ENCODE measurements at places on chromosomes 16 and 17.

DNA sequence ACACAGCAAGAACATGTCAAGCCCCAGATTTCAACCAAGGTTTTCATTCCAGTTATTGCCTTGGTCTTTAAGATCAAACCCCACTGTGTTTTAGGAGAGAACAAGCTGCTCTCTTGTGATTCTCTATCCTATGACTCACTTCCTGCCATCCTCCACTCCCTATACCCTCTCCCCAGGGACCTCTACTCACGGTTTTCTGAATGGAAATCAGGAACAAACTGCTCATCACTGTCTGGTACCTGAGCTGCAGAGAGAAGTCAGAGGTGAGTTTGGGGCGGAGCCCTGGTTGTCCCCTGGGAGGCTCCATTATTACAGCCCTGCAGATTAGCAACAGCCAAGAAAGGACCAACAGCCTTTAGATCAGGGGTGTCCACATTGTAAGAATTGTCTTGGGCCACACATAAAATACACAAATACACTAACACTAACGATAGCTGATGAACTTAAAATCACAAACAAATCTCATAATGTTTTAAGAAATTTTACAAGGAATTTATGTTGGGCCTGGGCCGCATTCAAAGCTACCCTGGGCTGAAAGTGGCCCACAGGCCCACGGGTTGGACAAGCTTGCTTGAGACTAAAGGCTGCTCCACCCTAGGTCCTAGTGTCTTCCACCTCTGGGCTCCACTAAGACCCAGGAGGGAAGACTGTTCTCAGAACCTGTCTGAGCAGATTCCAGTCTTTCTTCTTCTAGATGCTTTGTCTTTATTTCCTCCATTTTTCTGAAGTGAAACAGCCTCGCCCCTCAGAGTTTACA, 9.7 kb downstream of the ETV4 start:
- peak; percentile 28 for DNase-seq

GRCh38 chr16:79136955-79137354, 463.6 kb downstream of the MAF start:
- no peak for DNase-seq

- no peak for DNase-seq
Observed at GRCh38 chr17:17179371-17179827, 26.7 kb downstream of the PLD6 start.

DNA sequence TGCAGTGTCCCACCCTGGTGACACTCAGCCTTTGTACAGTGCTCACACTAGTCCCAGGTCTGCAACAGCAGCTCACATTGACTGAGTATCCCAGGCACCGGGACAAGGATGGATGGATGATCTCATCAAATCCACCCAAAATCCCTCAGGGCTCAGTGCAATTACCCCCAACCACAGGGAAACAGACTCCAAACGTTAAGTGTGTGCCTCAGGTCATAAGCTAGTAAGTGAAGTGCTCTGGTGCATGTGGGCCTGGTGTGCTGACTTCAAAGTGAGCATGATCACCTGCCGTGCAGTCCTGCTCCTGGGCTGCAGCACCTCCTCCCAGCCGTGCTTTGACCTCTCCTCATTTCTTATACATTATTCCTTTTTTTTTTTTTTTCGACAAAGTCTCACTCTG, 31.2 kb upstream of the CD300E start:
- no peak for DNase-seq

GRCh38 chr17:46800573-46800972, 17.9 kb downstream of the WNT3 start:
- DNase-seq = no peak

DNA sequence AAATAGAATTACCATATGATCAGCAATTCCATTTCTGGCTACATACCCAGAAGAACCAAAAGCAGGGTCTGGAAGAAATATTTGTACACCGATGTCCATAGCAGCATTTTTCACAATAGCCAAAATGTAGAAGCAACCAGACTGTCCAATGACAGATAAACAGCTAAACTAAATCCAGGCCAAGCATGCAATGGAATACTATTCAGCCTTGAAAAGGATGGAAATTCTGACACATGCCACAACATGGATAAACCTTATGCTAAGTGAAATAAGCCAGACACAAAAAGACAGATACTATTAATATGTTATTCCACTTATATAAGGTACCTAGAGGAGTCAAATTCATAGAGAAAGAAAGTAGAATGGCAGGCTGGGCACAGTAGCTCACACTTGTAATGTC, 25.9 kb upstream of the CREBBP start:
- DNase-seq = no peak

DNA sequence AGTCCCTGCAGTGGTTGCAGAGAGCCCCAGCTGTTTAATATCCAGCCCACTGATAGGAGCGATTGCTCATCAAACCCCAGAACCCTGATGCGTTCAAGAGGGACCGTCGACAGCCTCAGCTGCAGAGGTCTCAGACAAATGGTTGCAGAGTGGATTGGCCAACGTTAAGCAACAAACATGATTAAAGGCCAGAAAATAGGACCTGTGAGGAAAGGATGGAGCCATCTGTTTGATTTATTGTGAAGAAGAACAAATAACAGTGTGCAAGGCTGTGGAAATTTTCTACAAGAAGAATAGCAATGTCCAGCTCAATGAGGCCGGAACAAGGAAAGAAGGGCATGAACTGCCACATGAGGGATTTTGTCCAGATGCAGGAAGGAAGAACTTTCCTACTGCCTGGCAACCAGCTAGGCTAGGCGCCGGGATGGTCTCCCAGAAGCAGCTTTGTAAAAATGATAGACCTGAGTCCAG, 138.4 kb upstream of the DNAH9 start:
- no peak for DNase-seq

- DNase-seq = peak; percentile 14
Observed at GRCh38 chr17:68260051-68260762, 12.4 kb downstream of the AMZ2 start.

- no peak for DNase-seq
Observed at GRCh38 chr16:9098377-9099090, 7.1 kb downstream of the HAPSTR1 start.

DNA sequence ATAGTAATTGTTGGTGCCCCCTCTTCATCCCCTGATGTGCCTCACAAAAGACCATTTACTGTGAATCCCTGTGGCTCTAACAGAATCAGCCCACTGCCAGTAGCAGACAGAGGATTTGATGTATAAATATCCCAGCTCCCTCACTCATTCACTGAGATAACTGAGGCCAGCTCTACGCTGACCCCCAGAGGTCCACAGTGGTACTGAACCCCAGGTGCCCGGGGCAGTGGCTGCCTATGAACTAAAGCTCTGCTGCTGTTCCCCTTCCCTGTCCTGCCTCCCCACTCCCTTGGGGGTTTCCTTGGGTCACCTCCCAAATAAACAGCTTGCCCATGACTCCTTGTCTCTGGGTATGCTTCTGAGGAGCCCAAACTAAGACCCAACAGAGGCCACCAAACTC, 295.8 kb downstream of the FOXL1 start:
- DNase-seq = no peak

- DNase-seq = peak; percentile 55
Observed at GRCh38 chr16:89370081-89370511, 120.3 kb downstream of the ANKRD11 start.

- DNase-seq = peak; percentile 42
Observed at GRCh38 chr17:20930081-20930760, 112.6 kb downstream of the USP22 start.

- DNase-seq = peak; percentile 98
Observed at GRCh38 chr17:20300436-20300934, 166.9 kb downstream of the LGALS9B start.

GRCh38 chr17:44297975-44298374, 10.4 kb upstream of the RUNDC3A start:
- DNase-seq = no peak

GRCh38 chr16:81518439-81518757, 73.8 kb downstream of the CMIP start:
- DNase-seq = no peak

DNA sequence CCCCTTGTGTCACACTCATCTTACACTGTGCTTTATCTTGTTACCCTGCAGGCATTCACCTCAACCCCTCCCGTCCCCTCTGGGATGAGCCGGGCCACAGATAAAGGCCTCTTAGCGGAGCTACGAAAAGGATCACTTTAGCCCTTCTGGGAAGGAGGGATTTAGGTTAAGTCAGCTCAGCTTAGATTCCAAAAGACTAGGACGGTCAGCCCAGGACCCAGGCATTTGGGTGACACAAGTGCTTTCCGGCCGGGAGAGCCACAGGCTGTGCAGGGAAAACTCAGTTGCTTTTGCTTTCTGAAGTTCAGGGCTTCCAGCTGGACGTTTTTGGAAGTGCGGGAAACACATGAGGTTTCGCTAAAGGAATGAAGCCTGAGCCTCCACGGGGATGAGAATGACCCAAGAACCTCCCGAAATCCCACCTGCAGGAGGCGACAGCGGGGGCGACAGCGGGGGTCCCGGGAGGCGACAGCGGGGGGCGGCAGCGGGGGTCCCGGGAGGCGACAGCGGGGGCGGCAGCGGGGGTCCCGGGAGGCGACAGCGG, 11.6 kb upstream of the METRNL start:
- DNase-seq = no peak

GRCh38 chr16:31186176-31186575, 6.2 kb downstream of the FUS start:
- DNase-seq = no peak

- DNase-seq = no peak
Observed at GRCh38 chr16:72800524-72801161, 247.3 kb downstream of the ZFHX3 start.

- DNase-seq = no peak
Observed at GRCh38 chr16:75053791-75054555, 55.1 kb downstream of the ZNRF1 start.

DNA sequence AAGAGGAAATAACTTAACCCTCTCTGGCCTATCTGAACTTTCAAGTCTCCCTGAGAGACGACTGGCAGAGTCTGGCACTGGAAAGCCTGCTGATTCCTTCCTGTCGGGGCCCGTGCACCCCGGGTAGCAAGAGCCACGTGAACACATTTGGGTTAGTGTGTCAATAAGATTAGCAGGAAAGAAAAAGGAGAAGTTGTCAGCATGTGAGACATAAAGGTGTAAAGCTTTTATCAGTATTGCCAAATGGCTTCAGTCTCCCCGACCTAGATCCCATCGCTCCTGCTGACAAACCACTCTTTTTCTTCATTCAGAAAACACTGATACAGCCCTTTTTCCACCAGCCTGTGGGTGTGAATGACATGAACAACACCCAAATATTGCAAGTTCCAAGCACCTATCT, 74.4 kb downstream of the CCT6B start:
- DNase-seq = no peak

- peak; percentile 74 for DNase-seq
Observed at GRCh38 chr17:63285551-63285950, 160.6 kb downstream of the CYB561 start.

DNA sequence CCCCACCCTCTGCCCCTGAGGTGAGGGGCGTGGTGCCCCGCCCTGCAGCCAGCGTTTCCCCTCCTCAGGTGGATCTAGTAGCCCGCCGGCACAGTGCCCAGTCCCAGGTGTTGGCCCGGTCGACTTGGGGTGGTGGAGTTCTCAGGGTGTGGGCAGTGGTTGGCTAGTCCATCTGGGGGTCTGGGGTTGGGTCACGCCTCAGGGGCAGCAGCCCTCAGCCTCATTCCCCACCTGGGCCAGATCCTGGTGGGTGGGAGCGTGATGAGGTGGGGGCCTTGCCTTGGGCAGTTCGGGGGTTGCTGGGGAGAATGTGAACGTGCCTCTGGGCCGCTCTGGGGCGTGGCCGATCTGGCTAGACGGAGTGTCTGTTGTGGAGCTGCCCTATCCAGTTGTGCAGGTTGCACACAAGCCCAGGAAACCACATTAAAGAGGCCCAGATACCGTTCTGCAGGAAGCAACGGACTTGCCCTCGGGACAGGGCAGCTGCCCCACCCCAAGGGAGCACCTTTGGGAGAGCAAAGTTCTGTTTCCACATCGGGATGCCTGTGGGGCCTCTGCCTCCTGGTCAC, 32.0 kb downstream of the GSE1 start:
- DNase-seq = no peak

GRCh38 chr17:58991718-58992331, 114.9 kb downstream of the TRIM37 start:
- peak; percentile 82 for DNase-seq

DNA sequence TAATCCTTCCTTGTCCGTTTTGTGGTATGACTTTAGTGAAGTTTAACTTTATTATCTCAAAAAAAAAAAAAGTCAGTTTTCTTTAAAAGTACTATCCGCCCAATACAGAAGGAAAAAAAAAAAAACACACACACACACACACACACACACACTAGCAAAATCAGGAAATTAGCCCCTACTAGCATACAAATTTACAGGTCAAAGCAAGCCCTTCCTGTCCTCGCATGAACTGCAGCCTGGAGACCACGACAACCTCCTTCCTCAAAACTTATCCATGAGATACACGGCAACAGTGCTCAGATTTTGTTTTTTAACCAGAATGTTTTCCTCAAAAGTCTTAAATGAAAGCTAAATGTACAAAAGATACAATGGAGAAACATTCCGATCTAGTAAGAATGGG, 16.2 kb downstream of the NCOR1 start:
- no peak for DNase-seq

DNA sequence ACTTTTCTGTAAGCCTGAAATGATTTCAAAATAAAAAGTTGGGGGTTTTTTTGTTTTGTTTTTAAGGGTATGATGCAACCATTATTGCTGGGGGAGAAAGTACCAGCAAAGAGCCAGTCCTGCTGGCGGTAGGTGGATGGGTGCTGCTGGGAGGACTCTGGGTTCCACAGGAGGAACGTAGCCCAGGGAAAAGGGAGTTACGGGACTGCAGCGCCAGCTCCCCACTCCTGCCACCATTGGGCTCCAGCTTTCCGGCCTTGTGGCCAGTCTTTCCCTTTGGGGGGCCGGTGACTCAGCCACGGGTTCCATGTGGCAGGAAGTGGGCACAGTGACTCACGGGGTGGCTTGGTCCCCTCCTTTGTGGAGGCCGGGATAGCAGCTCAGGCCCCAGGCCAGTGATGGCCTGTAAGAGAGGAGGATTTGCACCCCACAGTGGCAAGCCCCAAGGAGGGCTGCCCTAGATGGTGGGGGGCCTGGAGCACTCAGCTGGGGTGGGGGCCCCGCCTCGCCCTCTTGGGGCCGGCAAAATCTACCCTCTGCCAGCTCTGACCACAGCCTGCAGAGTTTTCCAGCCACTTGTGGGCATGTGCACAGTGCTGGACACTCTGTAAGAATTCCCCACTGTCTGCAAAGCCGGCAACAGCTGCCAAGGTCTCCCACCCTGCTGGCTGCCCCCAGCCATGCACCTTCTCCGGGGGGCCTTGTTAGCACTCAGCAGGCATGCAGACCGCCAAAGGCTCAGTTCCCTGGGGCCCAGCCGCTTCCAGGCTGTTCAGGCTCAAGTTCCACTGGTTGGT, 30.4 kb downstream of the SOCS3 start:
- DNase-seq = peak; percentile 76

All from astrocyte (in vitro differentiated cells and primary cell).